ENCODE measurements at places on chromosomes 11 and 22. TPM values are rescaled to one million over a fixed set of nuclear protein-coding genes. Genes with fewer than 3 reads are reported as not detected.

The PHLDA2 gene
- 26.7 TPM for total RNA-seq

The PDGFB gene
- 2.3 TPM for total RNA-seq

The HSPA8 gene
- 4,820 TPM for total RNA-seq

The P2RY2 gene
- not detected for total RNA-seq

The HTR3A gene
- not detected for total RNA-seq

The RIMBP3B gene
- 0.26 TPM for total RNA-seq

The SHISAL1 gene
- total RNA-seq = not detected

All from activated CD4-positive, alpha-beta T cell treated with anti-CD3 and anti-CD28 coated beads, Interleukin-2, amount 10 ng/mL, durations not matched to agents 24 days and 14 days (primary cell).